ENCODE measurements at places on chromosomes 7 and 10.

GRCh38 chr10:58206251-58206650 is 61.4 kb downstream of the IPMK start:
- no peak for DNase-seq

DNA sequence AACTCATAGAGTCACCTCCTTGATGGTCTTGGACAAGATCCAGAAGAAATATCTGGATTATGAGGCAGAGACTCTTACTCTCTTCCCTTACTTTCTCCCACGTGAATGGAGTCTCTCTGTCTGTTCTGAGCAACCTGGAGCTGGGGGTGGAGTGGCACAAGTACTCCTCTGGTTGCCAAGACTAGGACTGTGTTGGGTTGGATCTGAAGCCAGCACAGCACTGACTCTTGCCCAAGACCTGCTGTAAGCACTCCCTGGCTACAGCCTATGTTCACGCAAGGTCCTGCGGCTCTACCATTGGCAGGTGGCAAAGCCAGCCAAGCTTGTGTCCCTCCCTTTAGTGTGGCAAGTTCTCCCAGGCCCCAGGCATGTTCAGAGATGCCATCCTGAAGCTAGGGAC is 488.2 kb upstream of the NRG3 start:
- DNase-seq, result no peak

- DNase-seq, result no peak
These were observed 171.0 kb downstream of the TRIL start for GRCh38 chr7:28787106-28787505.

DNA sequence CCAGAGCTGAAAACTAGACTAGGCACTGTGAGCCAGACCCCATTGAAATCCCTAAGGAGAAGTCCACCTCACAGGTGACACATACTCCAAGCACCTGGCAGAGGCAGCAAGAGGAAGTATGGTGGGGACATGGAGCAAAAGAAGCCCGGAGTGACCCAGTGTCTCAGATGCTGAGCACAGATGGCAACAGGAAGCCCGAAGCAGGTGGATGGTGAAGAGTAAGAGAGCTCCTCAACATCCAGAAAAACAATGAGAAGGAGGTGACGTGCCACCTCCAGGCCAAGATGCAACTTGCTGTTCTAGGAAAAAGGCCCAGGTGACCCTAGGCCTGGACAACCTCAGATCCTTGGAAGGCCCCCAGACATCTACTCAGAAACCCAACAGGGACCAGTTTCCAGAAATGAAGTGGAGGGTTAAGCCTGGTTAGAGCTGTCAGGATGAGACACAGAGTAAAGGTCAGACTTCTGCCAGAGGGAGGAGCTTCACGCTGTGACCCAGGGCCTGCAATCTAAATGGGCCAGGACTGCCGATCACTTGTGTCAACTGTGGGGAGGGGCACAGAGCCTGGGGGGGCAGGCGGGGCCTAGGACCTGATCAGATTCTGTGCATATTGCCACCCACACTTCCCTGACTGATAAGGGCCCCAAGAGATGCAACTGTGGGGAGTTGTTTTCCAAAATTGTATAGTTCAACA is 2.4 kb upstream of the COBL start:
- DNase-seq, result no peak

GRCh38 chr7:151251328-151251688 is 2.8 kb upstream of the SMARCD3 start:
- DNase-seq, result no peak
